Small intestine (tissue), 16 donors: ENCODE measurements at places on chromosomes 5 and 9.

GRCh38 chr5:26579712-26580111 lies 458.7 kb downstream of the CDH9 start:
- DNase-seq = no peak

DNA sequence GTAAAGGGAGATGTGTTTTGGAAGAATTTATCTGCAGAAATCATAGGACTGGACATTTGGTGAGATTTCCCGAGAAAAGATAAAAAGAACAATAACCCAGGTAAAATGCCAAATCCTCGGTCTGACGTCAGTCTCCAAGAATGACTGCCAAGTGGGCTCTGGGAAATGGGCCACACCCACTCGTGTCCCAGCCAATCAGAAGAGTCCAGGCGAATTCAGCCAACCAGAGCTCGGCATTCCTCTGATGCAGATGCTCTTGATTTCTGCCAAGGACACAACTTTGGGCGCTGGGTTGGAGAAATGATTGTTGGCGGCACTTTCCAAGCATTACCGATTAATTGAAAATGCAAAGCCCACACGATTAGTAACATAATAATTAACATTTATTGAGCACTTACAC lies 73.3 kb downstream of the FGF18 start:
- DNase-seq = no peak

- DNase-seq = no peak
Observed at GRCh38 chr5:140611020-140611521, 21.9 kb downstream of the CD14 start.

- DNase-seq = peak; percentile 32
Observed at GRCh38 chr5:107776922-107777740, 106.4 kb upstream of the EFNA5 start.

- DNase-seq = peak; percentile 20
Observed at GRCh38 chr9:74379718-74380117, 117.4 kb upstream of the RORB start.

GRCh38 chr9:98807814-98808195 lies 335 bp downstream of the GALNT12 start:
- DNase-seq = no peak

DNA sequence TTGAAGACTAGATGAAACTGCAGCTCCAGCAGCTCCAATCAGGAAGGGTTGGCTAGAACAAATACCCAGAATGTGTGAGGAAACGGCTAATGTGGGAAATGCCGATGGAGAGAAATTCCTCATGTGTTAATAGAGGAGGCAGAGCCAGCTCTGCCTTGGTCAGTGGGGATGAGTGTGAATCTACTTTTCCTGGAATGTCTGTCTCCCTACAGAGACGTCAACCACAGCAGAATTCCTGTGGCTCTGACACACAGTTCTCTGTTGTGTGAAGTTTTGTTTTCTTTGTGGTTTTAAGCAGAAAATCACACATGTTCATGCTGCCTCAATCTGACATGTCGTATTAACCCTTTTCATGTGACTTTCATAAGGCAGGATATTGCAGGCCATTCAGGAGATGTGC lies 476.6 kb upstream of the WWC1 start:
- DNase-seq = no peak

GRCh38 chr5:180868960-180869359 lies 7.9 kb upstream of the ZFP62 start:
- peak; percentile 96 for DNase-seq

- peak; percentile 26 for DNase-seq
Observed at GRCh38 chr9:89657765-89658164, 53.0 kb downstream of the GADD45G start.
